ENCODE measurements at places on chromosomes 5 and 9. TPM values are rescaled to one million over a fixed set of nuclear protein-coding genes. Genes with fewer than 3 reads are reported as not detected.

Gene PCDHGA7
- total RNA-seq, result not detected

Gene PCA3
- total RNA-seq, result not detected

Gene RALGPS1
- 23.3 TPM for total RNA-seq

Gene STKLD1
- total RNA-seq, result 3.1 TPM

DNA sequence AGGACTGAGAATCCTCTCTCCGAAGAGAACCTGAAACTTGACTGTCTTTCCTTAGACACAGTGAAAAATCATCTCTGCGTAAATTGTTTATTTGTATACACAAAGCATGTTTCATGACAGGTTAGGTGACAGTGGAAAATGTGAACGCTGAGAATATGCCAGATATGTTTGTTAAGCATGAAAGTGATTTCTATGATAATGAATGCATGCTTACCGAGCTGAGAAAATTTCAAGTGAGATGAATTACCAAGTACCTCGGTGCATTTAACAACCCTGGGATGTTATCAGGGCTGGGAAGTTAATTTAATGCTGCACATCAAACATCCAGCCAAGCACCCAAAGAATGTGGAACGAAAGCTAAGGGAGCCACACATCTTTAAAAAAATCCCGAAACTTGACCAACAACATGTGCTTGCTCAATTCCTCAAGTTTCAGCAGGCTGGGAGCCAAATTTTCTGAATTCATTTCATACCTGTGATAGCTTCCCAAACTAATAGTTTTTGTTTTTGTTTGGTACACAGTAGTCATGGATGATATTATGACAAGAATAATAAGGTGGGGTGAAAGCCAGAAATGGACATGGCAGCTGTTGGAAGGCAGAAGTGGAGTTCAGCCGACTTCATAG, 336.9 kb downstream of the ARHGEF28 start:
- H3K27me3 ChIP-seq, result no peaks in the 10 kb centered on the region
- H3K4me3 ChIP-seq, result no peak overlapping the region
- peak overlapping the region; percentile 62 for H3K27ac ChIP-seq
- no peaks in the 10 kb centered on the region for H3K36me3 ChIP-seq

- no peaks in the 10 kb centered on the region for H3K4me1 ChIP-seq
- H3K4me3 ChIP-seq, result no peak overlapping the region
- H3K27ac ChIP-seq, result no peak overlapping the region
- no peak for DNase-seq
Observed at GRCh38 chr5:52825826-52826225, 38.1 kb downstream of the ITGA1 start.

- H3K27me3 ChIP-seq, result no peaks in the 10 kb centered on the region
- H3K27ac ChIP-seq, result no peak overlapping the region
Observed at GRCh38 chr5:60018091-60018490, 124.6 kb upstream of the PDE4D start.

GRCh38 chr9:3856592-3856991, 330.8 kb upstream of the RFX3 start:
- no peak overlapping the region for H3K27ac ChIP-seq
- no peaks in the 10 kb centered on the region for H3K27me3 ChIP-seq
- no peak overlapping the region for H3K4me3 ChIP-seq
- no peaks in the 10 kb centered on the region for H3K36me3 ChIP-seq
- H3K4me1 ChIP-seq, result no peaks in the 10 kb centered on the region

DNA sequence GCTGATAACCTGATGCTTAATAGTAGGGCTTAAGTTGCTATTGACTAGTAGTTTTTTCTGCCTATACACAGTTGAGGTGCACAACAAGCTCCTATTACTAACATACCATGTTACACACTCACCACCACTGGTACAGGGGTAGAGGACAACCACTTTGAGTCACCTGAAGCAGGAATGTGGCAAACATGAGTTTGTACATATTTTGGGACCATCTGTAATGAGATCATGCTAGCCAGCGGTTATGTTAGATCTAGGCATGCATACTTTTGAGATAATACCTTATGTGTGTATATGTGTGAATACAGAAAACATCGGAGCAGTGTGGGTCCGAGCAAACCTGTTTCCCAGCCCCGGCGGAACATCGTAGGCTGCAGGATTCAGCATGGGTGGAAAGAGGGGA, 72.8 kb upstream of the NXNL2 start:
- DNase-seq, result no peak
- no peak overlapping the region for H3K4me3 ChIP-seq
- H3K4me1 ChIP-seq, result no peaks in the 10 kb centered on the region
- no peaks in the 10 kb centered on the region for H3K27me3 ChIP-seq

DNA sequence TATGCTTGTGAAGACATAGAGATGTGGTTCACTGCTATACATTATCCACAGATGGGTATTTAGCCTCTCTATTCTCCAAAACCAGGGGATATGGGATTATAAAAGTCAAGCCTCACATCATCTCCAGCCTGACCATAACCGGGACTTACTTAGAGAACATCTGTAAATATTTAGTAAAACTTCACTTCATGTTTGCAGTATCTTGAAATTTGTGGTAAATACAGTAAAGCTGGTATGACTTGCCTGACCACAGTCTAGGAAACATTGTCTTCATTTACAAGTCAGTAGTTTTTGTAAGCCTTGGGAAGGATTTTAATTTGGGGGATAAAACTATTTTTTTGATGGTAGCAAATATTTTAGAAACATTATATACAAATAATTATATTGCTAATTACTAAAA, 64.2 kb downstream of the MAST4 start:
- no peak for DNase-seq
- H3K27me3 ChIP-seq, result no peaks in the 10 kb centered on the region
- H3K4me1 ChIP-seq, result no peaks in the 10 kb centered on the region
- no peak overlapping the region for H3K4me3 ChIP-seq

GRCh38 chr9:108727580-108728111, 128.1 kb downstream of the ACTL7B start:
- DNase-seq, result no peak
- H3K27ac ChIP-seq, result no peak overlapping the region
- H3K27me3 ChIP-seq, result no peaks in the 10 kb centered on the region
- no peaks in the 10 kb centered on the region for H3K4me1 ChIP-seq
- no peak overlapping the region for H3K4me3 ChIP-seq
- no peaks in the 10 kb centered on the region for H3K36me3 ChIP-seq

GRCh38 chr9:13088720-13089427, 190.6 kb downstream of the MPDZ start:
- peaks cover 9% of the 10 kb centered on the region for H3K4me1 ChIP-seq
- H3K36me3 ChIP-seq, result no peaks in the 10 kb centered on the region
- DNase-seq, result no peak
- no peaks in the 10 kb centered on the region for H3K27me3 ChIP-seq

DNA sequence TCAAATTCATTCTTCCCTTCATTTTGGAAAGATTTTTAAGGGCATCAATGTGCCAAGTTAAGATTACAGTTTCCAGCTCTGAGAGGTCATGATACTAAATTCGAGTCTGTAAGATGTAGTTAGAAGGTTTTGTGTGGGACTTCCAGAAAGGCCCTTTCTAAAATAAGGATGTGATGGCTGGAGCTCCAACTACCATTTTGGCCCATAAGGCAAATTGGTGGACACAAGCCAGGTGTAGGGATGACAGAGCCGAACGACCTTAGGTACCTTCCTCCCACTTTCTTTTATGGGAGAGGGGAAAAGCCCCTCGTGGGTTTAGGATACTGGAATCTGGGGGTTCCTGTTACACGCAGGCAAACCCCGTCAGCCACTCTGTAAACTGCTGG, 54.3 kb upstream of the PTPDC1 start:
- peaks cover 8% of the 10 kb centered on the region for H3K4me1 ChIP-seq
- DNase-seq, result no peak
- H3K36me3 ChIP-seq, result no peaks in the 10 kb centered on the region
- H3K4me3 ChIP-seq, result peak overlapping the region; percentile 64

DNA sequence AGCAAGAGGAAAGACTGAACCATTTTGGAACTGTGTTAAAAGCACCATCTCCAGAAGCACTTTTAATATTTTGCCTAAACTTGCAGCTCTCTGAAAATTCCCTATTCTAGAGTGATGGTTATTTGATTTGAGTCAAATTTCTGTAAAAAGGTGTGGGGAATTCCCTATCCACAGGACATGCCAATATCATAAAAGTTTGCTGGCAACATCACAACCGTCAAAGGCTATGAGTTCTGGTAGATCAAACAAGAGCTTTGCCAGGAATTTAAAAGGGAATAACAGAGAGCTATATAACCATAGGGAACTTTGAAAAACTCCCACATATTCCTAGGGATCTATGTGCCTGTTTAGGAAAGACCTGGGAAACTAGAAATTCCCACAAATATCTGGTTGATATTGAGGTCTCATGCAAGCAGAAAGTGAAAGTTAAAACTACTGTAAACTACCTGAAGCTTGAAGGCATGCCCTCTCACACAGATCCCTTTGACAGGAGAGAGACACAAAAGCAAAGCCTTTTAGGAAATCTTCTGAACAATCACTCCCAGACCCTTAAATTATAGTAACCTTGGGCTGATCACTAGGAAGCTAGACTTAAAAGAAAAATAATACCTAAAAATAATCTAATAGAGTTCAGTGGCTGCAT, 549.9 kb downstream of the ANXA1 start:
- H3K27me3 ChIP-seq, result no peaks in the 10 kb centered on the region
- no peak for DNase-seq
- no peak overlapping the region for H3K4me3 ChIP-seq
- no peaks in the 10 kb centered on the region for H3K4me1 ChIP-seq
- H3K27ac ChIP-seq, result no peak overlapping the region
- H3K36me3 ChIP-seq, result no peaks in the 10 kb centered on the region

All from PC-9 (cell line).